Fibroblast of mammary gland (primary cell): ENCODE measurements at places on chromosomes 16 and 17.

DNA sequence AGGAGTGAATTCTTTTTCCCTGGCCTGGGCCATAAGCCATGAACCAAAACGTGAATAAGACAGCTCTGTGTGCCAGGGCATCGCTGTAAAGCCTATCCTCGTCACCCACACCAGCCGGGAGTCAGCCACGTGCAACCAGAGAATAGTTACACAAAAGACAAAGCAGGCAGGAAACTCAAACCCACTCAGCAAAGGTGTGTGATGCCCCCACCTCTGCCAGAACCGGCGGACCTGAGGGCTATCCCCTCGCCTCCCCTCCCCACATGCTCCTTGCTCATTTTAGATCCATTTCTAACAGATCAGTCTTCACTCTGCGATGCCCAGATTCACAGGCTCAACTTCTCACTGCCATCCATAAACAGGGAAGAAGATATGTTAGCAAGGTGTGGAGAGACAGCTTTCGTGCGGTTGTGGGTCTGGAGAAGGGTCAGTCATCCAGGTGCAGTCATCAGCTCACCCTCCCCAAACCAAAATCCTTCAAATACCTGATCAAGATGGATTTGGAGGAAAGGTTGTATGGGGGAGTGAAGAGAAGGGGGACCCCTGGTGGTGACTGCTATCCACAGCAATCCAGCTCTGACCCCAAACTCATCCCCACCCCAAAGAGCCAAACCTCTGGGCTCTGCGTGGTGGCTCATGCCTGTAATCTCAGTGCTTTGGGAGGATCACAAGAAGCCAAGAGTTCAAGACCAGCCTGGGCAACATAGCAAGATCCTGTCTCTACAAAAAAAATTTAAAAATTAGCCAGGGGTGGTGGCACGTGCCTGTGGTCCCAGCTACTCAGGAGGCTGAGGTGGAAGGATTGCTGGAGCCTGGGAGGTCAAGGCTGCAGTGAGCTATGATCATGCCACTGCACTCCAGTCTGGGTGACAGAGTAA is 219.2 kb downstream of the C16orf78 start:
- DNase-seq, result peak; percentile 32

DNA sequence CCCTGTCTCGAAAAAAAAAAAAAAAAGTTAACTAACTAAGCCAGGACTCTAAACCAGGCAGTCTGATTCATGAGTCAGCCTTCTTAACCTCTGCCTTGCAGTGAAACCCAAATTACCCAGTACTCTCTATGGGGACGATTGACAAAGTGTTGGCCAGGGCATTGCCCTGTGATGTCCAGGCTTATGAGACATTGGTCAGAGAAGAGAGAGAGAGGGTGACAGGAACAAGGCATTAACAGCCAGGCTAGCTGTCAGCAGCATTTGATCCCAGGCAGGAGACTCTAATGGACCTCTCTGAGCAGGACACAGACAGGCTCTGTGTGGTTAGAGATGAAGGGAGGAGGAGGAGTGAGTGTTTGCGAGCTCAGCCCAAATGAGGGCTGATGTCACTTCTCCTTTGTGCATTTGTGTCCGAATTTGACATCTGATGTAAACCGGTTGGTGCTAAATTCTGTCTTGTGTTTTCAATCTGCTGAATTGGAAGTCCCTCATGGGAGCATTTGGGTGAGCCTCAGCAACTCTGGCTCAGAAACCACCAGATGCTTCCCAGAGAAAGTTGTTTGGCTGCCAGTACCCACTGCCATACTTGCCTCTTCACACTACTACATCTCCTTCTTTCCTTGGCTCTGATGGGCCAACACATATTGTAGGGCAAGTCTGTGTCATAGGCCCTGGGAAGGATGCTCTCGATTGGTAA is 4.3 kb upstream of the MYL4 start:
- DNase-seq, result peak; percentile 75

- DNase-seq, result peak; percentile 0
Measured at GRCh38 chr16:15829460-15829859, 27.4 kb downstream of the MYH11 start.

- no peak for DNase-seq
Measured at GRCh38 chr17:225551-225950, 44.1 kb upstream of the DOC2B start.

DNA sequence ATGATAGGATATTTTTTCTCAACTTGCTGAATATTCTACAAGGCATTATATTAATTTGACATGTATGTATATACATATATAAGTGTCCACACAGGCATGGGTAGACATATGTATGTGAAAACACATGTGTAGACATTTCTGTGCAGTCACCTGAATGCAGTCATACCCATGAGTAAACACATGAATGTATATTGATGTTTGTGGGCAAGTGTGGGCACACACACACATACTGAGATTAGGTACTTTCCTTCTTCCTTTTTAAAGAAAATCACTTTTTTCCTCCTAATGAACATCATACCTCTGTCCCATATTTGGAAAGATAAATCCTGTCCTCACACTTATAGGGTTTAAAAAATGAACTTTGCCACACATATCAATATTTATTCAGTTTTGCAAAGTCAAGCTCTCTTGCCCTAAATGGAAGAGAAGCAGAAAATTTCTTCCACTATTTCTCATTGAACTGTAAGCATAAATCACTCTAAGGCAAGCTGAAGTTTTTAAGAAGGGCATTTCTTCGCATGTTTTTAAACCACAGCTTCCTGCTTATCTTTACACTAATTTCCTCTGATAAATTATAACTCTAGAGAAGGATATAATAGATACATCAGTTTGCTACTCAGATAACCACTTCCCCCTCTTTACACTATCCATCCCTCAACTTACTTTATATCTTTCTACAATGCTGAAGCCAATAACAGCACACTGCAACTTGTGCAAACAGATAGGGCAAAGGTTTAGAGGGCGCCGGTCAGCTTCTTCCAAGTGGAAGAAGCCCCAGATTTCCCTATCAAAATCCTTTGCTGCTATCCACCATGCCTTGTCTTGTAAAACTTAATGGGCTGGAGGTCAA is 49.6 kb upstream of the LRRC37A3 start:
- DNase-seq, result no peak

DNA sequence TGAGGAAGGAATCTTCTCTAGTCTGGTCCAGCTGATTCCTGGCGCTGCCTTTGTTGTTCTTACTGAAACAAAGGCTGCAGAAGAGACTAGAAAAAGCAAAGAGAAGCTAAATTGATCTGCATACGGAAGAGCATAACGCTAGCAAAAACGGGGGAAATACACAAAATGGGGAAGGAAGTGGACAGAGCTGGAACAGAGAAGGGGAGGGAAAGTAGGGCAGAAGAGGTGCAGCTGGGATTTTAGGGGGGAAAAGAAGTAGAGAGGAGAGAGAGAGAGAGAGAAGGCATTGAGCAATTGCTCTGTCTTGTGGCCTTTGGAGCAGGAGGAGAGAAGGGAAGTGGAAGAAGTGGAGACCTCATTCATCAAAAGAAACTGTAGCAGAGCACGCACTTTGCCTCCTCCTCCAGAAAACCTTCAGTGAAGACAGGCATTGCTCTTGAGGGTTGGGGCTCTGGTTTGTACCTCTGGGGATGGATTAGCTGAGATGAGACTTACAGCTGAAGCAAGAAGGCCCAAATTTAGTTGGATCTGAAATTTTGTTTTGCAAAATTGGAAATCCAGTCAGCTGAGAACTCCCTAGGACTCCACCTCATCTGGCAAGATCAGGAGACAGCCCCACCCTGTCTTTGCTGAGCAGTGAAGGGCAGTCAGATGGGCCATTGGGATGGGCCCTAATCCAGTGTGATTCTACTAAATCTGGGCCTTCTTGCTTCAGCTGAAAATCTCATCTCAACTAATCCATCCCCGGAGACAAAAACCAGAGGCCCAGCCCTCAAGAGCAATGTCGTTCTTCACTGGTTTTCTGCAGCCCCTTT is 55.8 kb downstream of the CDRT4 start:
- peak; percentile 33 for DNase-seq

DNA sequence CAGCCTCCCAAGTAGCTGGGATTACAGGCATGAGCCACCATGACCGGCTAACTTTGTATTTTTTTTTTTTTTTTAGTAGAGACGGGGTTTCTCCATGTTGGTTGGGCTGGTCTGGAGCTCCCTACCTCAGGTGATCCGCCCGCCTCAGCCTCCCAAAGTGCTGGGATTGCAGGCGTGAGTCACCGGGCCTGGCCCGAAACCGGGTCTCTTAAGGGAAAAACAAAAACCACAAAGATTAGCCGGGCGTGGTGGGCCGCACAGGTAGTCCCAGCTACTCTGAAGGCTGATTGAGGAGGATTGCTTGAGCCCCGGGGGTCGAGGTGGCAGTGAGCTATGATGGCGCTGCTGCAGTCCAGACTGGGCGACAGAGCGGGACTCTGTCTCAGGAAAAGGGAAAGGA is 19.9 kb upstream of the RBL2 start:
- DNase-seq, result no peak

DNA sequence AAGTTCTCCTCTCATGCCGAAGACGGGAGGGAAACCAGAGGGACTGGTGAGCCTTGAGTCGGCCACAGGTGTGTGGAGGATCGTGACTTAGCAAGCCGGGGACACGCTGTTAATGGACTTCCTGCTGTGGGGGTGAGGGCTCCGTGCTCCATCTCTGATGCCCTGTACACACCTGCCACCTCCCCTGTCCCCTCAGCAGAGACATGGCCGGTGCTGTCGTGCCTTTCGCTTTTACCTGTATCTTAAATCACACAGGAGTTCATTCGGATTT is 75.9 kb upstream of the ZNF750 start:
- no peak for DNase-seq

DNA sequence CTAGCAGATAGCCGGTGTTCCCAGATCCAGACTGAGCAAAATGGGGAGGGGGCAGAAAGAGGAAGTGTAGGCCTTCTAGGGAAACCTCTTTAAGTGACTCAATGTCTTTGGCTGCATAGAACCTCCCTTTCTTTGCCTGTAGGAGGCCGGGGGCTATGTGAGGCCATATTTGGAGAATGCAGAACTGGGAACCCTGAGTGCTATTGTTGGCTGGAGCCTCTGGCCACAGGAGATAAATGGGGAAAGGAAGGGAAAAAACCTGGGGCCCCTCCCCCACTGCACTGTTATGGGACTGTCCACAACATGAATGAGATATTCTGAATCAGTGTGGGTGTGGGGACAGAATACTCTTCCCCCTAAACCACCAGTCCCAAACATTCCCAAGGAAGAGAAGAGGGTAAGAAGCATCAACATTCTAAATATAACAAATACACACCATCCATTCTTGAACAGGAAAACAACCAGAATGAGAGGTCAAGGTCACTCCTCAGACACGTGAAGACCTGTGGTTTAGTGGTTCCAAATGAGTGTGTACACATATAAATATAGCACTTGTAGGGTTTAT is 2.4 kb downstream of the VPS25 start:
- DNase-seq, result no peak

DNA sequence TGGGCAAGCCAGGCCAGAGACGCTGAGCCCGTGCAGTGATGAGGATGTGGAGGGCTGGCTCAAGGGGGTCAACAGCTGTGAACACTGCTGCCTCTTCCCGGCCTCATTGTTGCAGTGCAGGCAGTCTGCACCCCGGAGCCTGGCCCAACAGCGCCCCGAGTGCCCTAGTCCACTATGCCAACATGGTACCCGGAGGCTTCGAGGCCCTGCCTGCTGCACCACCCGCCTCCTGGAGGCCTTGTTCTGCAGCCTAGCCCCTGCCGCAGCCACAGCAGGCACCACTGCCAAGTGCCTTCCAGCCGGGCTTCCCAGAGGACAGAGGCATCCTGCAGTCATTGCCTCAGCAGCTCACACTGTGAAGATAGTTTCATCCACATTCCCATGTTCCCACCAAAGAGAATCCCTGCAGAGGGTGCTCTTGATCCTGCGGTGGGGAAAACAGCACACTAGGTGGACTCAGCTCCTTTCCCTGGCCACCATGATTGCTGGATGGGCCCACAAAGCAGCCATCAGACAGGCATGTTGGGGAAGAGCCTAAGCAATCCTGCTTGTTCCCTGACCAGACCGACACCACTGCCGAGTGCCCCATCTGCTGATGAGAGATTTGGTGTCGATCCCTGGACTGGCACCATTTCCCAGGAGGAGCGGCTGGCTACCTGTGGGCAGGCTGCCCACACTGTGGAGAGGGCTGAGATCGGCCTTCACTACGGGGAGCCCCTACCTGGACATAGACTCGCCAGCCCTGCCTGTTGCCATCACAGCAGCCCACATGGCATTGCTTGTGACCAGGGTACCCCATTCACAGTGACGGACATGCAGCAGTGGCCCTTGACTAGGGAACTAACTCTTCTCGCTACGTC is 44.9 kb downstream of the USP22 start:
- no peak for DNase-seq

DNA sequence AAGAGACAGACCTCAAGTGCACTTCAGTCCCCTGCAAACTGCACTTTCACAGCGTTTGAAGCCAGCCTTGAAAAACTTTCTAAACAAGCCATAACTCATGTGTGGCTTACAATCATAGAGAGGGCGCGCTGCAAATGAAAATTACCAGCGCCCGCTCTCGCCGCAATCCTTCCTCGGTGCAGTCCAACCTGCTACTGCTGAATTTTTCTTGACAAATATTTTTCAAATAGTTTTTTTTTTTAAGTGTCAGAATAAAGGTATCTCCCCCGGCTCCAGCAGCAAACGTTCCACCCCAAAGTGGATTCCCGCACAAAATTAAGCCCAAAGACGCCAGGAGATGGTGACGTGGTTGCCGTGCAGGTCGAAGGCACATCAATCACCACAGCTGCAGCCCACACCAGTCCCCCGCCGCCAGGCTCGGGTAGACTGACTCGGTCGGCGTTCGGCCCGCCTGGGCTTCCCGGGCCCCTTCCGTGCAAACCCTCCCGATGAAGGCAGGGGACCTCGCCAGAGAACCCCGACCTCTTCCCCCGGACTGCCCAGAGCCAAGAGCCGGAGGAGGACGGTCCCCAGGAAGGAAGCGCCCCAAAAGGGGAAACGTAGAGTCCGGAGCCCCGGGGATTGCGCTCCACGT is 630 bp downstream of the GRB2 start:
- DNase-seq, result peak; percentile 45

- peak; percentile 68 for DNase-seq
Measured at GRCh38 chr17:57211543-57211942, 44.8 kb upstream of the MSI2 start.

GRCh38 chr17:60750640-60751039 is 73.0 kb downstream of the BCAS3 start:
- DNase-seq, result no peak

DNA sequence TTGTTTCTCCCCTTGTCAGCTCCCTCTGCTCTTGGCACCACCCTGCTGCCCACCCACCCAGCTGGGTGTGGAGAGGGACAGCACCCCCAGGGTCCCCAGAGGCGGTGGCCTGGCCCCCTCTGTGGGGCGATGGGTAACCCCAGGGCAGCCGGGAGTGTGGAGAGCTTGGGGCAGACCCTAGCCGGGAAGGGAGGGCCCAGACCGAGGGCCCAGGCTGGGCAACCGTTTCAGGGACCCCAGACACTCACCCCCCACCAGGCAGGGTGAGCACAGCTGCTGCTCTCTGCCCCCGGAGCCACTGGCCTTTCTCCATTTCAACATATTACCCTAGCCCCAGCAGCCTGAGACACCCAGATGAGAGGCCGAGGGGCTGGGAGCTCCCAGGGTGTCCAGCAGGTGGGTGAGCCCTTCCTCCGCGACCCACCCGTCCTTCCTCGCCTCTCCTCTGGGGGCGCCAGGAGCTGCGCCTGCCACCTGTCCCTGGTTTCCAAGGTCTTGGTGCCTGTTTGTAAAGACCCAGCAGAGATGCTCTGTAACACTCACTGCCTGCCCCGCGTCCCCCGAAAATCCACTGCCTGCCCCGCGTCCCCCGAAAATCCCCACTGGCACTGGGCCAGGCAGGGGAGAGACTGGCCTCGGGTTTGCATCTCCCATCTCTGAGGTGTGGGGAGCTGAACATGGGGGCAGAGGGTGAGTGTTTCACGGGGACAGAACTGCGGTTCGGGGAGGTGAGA is 45.4 kb downstream of the BAHCC1 start:
- no peak for DNase-seq
